T-helper 2 cell treated with Interferon-gamma antibody and Interleukin-4, amounts not matched to agents 100 ng/mL and 5 ng/mL, for 36 hours (primary cell): ENCODE measurements at places on chromosomes 16 and 17. TPM values are rescaled to one million over a fixed set of nuclear protein-coding genes. Genes with fewer than 3 reads are reported as not detected.

The NPIPA8 gene
- total RNA-seq: 0.48 and 1.4 TPM in 2 replicates

The LGALS9B gene
- total RNA-seq: 2.0 and 2.2 TPM in 2 replicates

The CD79B gene
- total RNA-seq: 38.3 and 41.0 TPM in 2 replicates

The GEMIN4 gene
- 38.0 and 42.4 TPM in 2 replicates for total RNA-seq

The PPP1R27 gene
- not detected in 2 replicates for total RNA-seq

The PDIA2 gene
- not detected in 2 replicates for total RNA-seq

The CRYBA1 gene
- not detected in 2 replicates for total RNA-seq

The CDH13 gene
- total RNA-seq: not detected in 2 replicates

The NGFR gene
- 0.11 and 0.16 TPM in 2 replicates for total RNA-seq

The VMP1 gene
- total RNA-seq: 312 and 320 TPM in 2 replicates

The OR1A1 gene
- total RNA-seq: 0.07 TPM in 1 of 2 replicates, not detected in the other

The KCNH6 gene
- not detected in 2 replicates for total RNA-seq

The ENPP7 gene
- not detected in 2 replicates for total RNA-seq

The ATP2A3 gene
- total RNA-seq: 306 and 313 TPM in 2 replicates

The SPIRE2 gene
- 1.2 and 1.3 TPM in 2 replicates for total RNA-seq

The ZG16B gene
- total RNA-seq: 6.5 and 8.0 TPM in 2 replicates

The HAGHL gene
- 5.9 and 8.5 TPM in 2 replicates for total RNA-seq

The BTBD17 gene
- not detected in 2 replicates for total RNA-seq

The OTOA gene
- total RNA-seq: 0.11 and 0.14 TPM in 2 replicates

The BAIAP3 gene
- total RNA-seq: 0.18 and 0.66 TPM in 2 replicates

The RNF166 gene
- total RNA-seq: 120 and 126 TPM in 2 replicates

The GRIN2A gene
- not detected in 2 replicates for total RNA-seq

The COPZ2 gene
- total RNA-seq: 3.9 and 4.0 TPM in 2 replicates

The TBC1D3C gene
- total RNA-seq: 0.18 TPM in 1 of 2 replicates, not detected in the other

The YBX2 gene
- total RNA-seq: 1.3 and 1.4 TPM in 2 replicates

The EMP2 gene
- not detected in 2 replicates for total RNA-seq

The CCDC78 gene
- 4.3 and 5.4 TPM in 2 replicates for total RNA-seq

The KRTAP4-6 gene
- total RNA-seq: not detected in 2 replicates

The SLC2A4 gene
- total RNA-seq: 0.07 TPM in 1 of 2 replicates, not detected in the other
